ENCODE measurements at places on chromosomes 3 and 15. TPM values are rescaled to one million over a fixed set of nuclear protein-coding genes. Genes with fewer than 3 reads are reported as not detected.

The PCBP4 gene
- total RNA-seq = 14.7 TPM

GRCh38 chr15:63474810-63475316 lies 29.5 kb upstream of the USP3 start:
- H3K4me3 ChIP-seq = no peak overlapping the region
- H3K27ac ChIP-seq = no peak overlapping the region
- H3K27me3 ChIP-seq = no peaks in the 10 kb centered on the region
- no peak for DNase-seq

DNA sequence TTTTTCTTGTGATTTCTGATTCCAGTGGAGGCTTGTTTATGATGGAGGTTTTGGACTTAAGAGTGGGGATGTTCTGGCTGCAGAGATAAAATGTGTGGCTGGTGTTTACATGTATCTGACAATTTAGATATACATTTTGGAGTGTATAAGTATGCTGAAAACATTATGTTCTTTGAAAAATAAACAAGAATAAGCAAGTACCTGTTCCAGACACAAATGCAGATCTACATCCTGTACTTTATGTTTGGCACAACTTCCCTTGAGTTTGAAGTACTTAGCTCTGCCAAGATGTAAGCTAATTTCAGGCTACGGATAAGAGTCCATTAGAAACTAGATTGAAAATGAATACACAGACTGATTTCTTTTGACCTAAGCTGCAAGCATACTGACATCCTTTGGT lies 277.2 kb downstream of the CHST2 start:
- H3K36me3 ChIP-seq = no peaks in the 10 kb centered on the region
- no peak for DNase-seq
- H3K27me3 ChIP-seq = no peaks in the 10 kb centered on the region
- no peaks in the 10 kb centered on the region for H3K4me1 ChIP-seq
- no peak overlapping the region for H3K4me3 ChIP-seq

DNA sequence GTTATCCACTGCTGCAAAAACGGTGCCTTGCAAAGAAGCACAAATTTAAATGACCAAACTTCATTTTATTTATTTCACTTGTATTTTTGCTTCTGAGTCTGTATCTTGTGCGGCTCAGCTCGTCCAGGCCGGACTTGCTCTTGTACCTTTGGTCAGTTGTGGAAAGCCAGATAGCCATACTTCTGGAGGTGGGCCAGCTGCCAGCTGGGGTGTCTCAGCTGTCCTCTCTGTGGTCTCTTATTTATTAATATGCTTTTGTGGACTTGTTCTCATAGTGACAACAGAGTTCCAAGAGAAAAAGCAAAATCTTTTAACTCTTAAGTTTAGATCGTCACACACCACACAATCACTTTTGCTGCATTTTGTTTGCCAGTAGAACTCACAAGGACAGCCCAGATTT lies 87.7 kb downstream of the IL1RAP start:
- H3K4me1 ChIP-seq = no peaks in the 10 kb centered on the region
- H3K36me3 ChIP-seq = peaks cover 25% of the 10 kb centered on the region
- H3K27ac ChIP-seq = no peak overlapping the region
- H3K27me3 ChIP-seq = no peaks in the 10 kb centered on the region

- H3K27me3 ChIP-seq = no peaks in the 10 kb centered on the region
- no peak for DNase-seq
- no peaks in the 10 kb centered on the region for H3K36me3 ChIP-seq
- H3K27ac ChIP-seq = no peak overlapping the region
Observed at GRCh38 chr15:100247228-100248225, 94.2 kb downstream of the ADAMTS17 start.

The PIF1 gene
- total RNA-seq = 0.22 TPM

DNA sequence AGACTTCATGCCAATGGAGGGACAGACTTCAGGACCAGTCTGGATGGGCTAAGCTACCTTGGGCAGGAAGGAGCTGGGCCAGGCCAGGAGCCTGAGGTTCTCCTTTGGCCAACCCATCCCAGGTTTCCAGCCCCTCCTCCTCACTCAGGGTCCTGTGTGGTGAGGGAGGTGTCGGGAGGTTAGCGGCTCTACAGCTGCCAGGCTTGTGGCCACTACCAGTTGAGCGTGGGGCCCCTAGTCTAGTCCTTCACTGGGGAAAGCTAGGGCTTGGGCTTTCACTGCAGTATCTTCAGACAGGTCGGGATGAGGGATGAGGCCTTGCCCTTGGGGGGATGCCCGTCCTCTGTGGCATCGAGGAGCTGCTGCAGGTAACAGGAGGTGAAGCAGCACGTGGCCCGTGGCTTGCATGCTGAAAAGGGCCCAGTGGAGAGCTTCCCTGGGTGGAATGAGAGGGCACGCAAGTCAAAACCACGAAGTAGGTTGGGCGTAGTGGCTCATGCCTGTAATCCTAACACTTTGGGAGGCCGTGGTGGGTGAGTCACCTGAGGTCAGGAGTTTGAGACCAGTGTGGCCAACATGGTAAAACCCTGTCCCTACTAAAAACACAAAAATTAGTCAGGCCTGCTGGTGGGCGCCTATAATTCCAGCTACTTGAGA lies 8.5 kb upstream of the FANCD2 start:
- no peak for DNase-seq
- no peak overlapping the region for H3K27ac ChIP-seq
- peaks cover 38% of the 10 kb centered on the region for H3K36me3 ChIP-seq
- H3K4me3 ChIP-seq = no peak overlapping the region

- no peak overlapping the region for H3K4me3 ChIP-seq
- H3K36me3 ChIP-seq = no peaks in the 10 kb centered on the region
- no peaks in the 10 kb centered on the region for H3K27me3 ChIP-seq
- H3K4me1 ChIP-seq = peaks cover 9% of the 10 kb centered on the region
Observed at GRCh38 chr3:59540696-59541095, 490.9 kb upstream of the CFAP20DC start.

GRCh38 chr3:42306499-42306898 lies 40.5 kb upstream of the CCK start:
- H3K27me3 ChIP-seq = no peaks in the 10 kb centered on the region
- no peak overlapping the region for H3K27ac ChIP-seq
- no peak for DNase-seq
- no peaks in the 10 kb centered on the region for H3K4me1 ChIP-seq
- no peaks in the 10 kb centered on the region for H3K36me3 ChIP-seq
- no peak overlapping the region for H3K4me3 ChIP-seq

- no peak overlapping the region for H3K27ac ChIP-seq
- H3K4me1 ChIP-seq = no peaks in the 10 kb centered on the region
- H3K36me3 ChIP-seq = no peaks in the 10 kb centered on the region
- no peak for DNase-seq
- H3K4me3 ChIP-seq = no peak overlapping the region
Observed at GRCh38 chr3:147921051-147921450, 511.9 kb downstream of the ZIC1 start.

- H3K36me3 ChIP-seq = peaks cover 44% of the 10 kb centered on the region
- no peak for DNase-seq
- no peak overlapping the region for H3K4me3 ChIP-seq
- no peaks in the 10 kb centered on the region for H3K27me3 ChIP-seq
- H3K27ac ChIP-seq = no peak overlapping the region
Observed at GRCh38 chr15:29106551-29107290, 162.9 kb downstream of the NSMCE3 start.

- H3K4me1 ChIP-seq = no peaks in the 10 kb centered on the region
- H3K4me3 ChIP-seq = no peak overlapping the region
- H3K27me3 ChIP-seq = no peaks in the 10 kb centered on the region
- no peaks in the 10 kb centered on the region for H3K36me3 ChIP-seq
Observed at GRCh38 chr15:25884370-25884769, 21.2 kb upstream of the ATP10A start.

The SMCO1 gene
- not detected for total RNA-seq

DNA sequence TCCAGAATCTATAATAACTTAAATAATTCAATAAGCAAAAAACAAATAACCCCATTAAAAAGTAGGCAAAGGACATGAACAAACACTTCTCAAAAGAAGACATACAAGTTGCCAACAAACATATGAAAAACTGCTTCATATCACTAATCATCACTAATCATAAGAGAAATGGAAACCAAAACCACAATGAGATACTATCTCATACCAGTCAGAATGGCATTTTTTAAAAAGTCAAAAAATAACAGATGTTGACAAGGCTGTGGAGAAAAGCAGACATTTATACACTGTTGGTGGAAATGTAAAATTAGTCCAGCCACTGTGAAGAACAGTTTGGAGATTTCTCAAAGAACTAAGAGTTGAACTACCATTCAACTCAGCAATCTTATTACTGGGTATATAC lies 19.5 kb upstream of the ZMAT3 start:
- H3K27me3 ChIP-seq = no peaks in the 10 kb centered on the region
- H3K27ac ChIP-seq = no peak overlapping the region
- no peaks in the 10 kb centered on the region for H3K36me3 ChIP-seq
- DNase-seq = no peak
- H3K4me1 ChIP-seq = no peaks in the 10 kb centered on the region
- no peak overlapping the region for H3K4me3 ChIP-seq

DNA sequence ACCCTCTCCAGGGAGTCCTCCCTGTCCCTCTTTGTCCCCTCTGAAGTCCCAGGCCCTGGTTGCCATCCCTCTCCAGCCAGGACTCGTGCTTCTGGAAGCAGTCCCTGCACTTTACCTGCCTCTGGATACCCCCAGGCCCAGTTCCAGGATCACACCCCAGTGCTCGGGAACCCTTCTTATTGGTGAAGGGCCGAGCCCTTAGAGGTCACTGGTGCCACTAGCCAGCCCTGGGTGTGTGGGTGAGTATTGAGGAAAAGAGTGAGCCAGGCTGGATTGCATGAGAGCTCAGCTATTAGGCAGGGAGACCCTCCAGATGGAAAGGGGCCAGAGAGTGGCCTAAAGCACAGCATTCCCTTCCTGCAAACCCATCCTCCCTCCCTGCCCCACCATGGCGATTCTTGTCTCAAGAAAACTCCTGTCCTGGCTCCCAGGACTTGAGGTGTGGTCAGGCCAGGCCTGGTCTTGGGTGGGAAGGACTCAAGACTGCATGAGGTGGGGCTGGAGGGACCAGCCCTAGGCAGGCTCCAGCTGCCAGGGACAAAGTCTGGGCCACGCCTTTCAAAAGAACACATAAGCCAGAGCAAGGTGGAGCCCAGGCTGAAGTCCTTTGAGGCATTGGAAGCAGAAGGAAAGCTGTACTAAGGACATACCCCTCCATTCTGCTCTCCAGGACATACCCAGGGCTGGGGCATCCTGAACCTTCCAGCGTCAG lies 4.8 kb upstream of the PHGR1 start:
- H3K27me3 ChIP-seq = no peaks in the 10 kb centered on the region
- DNase-seq = no peak

- H3K27me3 ChIP-seq = no peaks in the 10 kb centered on the region
- H3K4me1 ChIP-seq = peaks cover 5% of the 10 kb centered on the region
- no peak overlapping the region for H3K4me3 ChIP-seq
- DNase-seq = no peak
Observed at GRCh38 chr3:124992041-124992440, 57.5 kb upstream of the MUC13 start.

GRCh38 chr3:188683032-188683521 lies 488.7 kb upstream of the TPRG1 start:
- H3K36me3 ChIP-seq = no peaks in the 10 kb centered on the region
- H3K4me1 ChIP-seq = no peaks in the 10 kb centered on the region
- no peaks in the 10 kb centered on the region for H3K27me3 ChIP-seq
- no peak for DNase-seq
- H3K4me3 ChIP-seq = no peak overlapping the region
- H3K27ac ChIP-seq = no peak overlapping the region

The C3orf85 gene
- not detected for total RNA-seq

DNA sequence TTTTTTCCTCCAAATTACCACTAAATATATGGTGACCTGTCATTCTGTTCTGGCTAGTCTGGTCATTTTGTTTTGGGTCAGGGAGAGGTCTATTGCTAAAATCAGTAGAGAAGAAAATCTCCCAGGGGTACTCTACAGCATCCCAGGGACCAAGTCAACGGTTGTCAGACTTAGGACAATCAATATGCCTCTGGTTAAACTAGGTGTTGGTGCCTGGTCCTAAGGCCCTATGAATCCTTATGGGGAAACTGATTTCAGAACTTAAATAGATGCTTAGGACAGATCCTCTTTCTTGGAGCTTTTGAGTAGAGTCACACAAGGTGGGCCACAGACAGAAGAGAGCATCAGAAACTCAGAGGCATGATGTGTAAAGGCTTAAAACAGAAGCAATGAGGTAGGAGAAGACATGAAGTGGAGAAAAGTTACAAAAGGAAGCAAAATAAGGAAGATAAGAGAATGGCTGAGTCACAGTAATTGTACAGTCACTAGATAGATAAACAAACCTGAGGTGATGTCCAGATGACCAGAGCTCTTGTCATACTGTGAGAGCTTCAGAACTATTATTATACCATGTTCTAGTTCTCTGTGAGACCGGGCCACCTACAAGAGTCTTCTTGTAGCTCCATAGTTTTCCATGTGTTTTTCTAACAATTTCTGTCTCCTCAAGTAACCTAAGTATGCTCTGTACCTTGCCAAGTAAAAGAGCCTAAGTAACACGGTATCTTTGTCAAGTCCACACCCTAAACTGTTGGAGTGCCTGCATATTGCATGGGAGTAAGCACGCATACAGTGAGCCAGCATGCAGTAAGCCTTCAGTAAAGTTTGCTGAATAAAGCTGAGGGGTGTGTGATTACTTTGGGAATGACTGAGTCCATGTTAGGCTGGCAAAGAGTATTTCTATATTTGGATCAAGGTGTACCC lies 44.6 kb upstream of the LEKR1 start:
- H3K4me1 ChIP-seq = no peaks in the 10 kb centered on the region
- H3K27ac ChIP-seq = no peak overlapping the region
- H3K4me3 ChIP-seq = no peak overlapping the region
- no peaks in the 10 kb centered on the region for H3K27me3 ChIP-seq

- no peak overlapping the region for H3K27ac ChIP-seq
- H3K27me3 ChIP-seq = peaks cover 12% of the 10 kb centered on the region
- H3K4me1 ChIP-seq = no peaks in the 10 kb centered on the region
- no peak for DNase-seq
- no peak overlapping the region for H3K4me3 ChIP-seq
Observed at GRCh38 chr3:2967871-2968270, 142.3 kb downstream of the IL5RA start.

DNA sequence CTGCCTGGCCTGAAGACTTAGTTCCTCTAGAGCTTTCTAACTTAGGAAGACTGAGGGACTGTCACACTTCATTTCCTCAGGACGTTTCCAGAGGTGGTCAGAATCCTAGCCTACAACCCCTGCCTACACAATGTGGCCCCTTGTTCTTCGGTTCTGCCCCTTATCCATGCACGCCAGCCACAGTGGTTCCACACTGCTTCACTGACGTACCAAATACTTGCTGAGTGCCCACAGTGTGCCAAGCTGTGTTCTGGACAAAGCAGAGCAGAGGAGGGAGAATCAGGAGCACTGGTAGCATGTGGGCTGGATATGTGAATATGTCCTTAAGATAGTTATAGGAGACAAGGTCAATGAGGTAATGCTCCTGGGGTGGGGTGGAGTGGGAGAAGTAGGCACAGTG lies 70.5 kb upstream of the SAMMSON start:
- no peak overlapping the region for H3K27ac ChIP-seq
- no peaks in the 10 kb centered on the region for H3K4me1 ChIP-seq
- DNase-seq = no peak
- no peak overlapping the region for H3K4me3 ChIP-seq

The IRAK2 gene
- 1.6 TPM for total RNA-seq

GRCh38 chr3:5160940-5161858 lies 26.3 kb upstream of the EDEM1 start:
- DNase-seq = no peak
- H3K36me3 ChIP-seq = no peaks in the 10 kb centered on the region
- peaks cover 8% of the 10 kb centered on the region for H3K4me1 ChIP-seq
- no peak overlapping the region for H3K27ac ChIP-seq
- no peak overlapping the region for H3K4me3 ChIP-seq

Measured in CD4-positive, alpha-beta T cell (primary cell).